ENCODE measurements at places on chromosomes 2 and 18.

GRCh38 chr18:63131106-63131958, 188.2 kb downstream of the BCL2 start:
- peak; percentile 85 for DNase-seq

DNA sequence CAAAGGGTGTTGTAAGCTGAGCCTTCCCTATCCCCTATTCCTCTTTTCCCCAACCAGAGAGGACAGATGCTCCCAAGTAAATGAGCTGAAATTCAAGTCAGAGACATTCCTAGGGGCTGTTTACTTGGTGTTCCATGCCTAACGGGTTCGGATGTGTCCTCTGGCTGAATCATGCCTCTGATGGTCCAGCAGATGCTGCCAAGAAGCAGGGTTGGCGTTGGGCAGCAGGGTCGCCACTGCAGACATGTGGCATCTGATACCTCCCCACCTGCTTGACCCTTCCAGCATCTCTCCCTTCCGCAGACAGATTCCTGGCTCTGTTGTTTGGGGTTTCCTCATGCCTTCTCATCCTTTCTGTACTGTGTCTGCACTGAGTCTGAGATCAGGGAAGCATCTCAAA, 108.3 kb downstream of the HNRNPLL start:
- DNase-seq, result no peak

DNA sequence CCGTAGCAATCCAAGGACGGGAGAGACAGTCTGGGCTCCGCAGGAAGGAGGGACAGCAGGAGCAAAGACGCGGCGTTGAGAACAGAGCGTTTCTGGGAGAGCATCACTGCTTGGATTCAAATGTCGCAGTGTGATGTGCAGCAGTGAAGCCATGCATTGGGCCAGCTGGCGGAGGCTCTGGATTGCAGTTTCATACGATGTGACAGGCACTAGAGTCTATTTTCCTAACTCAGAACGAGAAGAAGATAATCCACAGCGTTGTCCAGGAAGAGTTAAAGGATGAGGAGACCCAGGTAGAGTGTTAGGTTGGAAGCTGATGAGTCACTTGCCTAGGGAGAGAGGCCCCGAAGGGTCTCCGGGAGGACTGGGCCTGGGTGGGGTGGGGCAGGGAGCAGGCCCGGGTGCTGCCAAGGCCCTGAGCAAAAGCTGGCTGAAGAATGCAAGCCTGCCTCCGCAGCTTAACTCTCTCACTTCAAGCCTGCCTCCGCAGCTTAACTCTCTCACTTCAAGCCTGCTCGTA, 17.7 kb upstream of the SEMA4C start:
- peak; percentile 91 for DNase-seq

DNA sequence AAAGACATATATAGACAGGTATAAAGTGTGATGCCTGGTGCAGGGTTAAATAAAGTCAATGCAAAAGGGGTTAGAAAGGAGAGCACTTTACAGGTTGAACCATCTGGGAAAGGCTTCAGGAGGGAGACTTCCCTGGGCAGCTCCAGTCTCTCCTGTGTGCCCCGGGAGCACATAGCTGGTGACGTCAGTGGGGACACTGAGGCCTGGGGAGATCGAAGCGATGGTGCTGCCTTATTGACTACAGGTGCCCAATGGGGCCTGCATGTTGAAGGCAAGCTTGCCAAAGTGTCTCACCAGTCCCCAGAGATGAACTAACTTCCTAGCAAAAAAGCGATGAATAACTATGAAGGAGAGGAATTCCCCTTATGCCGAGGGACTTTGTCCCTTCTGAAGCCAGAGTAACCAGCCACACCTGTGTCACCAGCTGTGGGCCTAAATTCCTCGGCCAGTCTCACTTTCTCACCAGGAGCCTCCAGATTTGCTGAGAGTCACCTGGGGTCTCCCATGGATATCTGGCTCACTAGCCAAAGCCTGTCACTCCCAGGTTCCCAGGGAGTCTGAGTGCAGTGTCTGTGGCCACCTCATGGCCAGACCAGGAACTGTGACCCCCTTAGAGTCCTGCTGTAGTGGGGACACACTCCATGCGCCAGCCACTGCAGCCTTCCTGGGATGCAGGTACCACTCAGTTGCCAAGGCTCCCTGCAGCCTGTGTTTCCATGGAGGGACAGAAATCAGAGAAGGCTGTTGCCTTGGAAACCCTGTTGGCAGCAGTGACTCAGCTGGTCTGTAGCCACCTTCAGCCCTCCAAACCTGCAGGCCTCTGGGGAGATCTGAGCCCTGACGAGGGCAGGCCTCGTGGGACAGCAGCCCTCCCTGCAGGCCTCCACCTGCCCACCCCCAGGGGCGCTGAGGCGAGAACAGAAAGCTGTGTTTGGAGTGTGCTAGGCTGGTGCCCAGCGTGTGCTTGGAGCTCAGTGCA, 128.7 kb downstream of the CTIF start:
- no peak for DNase-seq

GRCh38 chr2:43273529-43273928, 47.1 kb upstream of the ZFP36L2 start:
- DNase-seq, result no peak

DNA sequence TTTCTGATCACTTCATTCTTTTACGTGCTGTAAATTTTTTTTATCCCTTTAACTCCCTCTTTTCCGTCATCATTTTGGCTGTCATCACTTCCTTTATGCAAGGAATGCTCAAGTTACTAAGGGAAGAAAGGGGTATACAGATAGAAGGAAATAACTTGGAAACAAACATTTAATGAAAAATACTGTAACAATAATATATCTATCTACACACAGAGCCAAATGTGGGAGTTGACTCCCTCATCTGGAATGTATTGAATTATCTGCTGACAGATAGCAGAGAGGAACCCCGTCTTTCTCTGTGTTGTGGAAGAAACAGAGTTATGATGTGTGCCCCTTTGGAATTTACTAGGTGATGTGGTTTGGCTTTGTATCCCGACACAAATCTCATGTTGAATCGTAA, 182.5 kb upstream of the NXPH2 start:
- DNase-seq, result no peak

GRCh38 chr2:21836261-21836660, 712.5 kb downstream of the TDRD15 start:
- DNase-seq, result no peak

DNA sequence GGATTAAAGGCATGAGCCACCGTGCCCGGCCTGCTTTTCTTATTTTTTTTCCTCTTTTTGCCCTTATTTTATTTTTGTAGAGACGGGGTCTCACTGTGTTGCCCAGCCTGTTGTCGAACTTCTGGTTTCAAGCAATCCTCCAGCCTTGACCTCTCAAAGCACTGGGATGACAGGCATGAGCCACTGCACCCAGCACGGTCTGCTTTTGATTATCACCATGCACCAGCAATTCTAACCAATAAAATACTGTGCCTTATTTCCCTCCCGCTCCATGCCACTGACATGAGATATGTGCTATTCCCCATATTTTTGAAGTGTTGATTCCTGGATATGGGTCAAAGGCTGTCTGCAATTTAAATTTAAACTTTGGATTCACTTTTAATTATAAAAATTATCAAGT, 42.9 kb downstream of the ACYP2 start:
- DNase-seq, result no peak

GRCh38 chr2:67772216-67773170, 290.3 kb downstream of the C1D start:
- DNase-seq, result no peak

- no peak for DNase-seq
Measured at GRCh38 chr2:191566344-191566743, 111.6 kb upstream of the NABP1 start.

GRCh38 chr2:211453311-211453887, 897.0 kb downstream of the CPS1 start:
- no peak for DNase-seq

DNA sequence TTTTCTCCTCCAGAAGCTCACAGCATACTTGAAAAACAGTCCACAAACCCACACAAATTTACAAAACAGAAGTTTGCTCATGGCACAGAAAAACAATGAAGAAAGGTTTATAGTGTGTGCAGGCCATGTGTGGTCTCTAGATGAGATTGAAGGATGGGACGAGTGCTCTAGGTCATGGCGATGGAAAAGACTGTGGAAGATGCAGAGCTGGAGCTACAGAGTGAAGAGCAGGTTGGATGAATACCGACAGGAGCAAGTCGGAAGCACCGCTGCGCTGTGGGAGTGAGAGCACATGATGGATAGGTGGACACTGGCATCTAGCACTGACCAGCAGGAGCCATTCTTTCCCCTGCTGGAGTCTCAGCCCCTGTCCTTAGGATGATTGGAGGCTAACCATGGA, 534.7 kb upstream of the RAB6C start:
- no peak for DNase-seq

GRCh38 chr2:234987754-234988153, 35.9 kb downstream of the SH3BP4 start:
- DNase-seq, result no peak

- DNase-seq, result no peak
Measured at GRCh38 chr2:70957798-70958197, 20.6 kb upstream of the ANKRD53 start.

DNA sequence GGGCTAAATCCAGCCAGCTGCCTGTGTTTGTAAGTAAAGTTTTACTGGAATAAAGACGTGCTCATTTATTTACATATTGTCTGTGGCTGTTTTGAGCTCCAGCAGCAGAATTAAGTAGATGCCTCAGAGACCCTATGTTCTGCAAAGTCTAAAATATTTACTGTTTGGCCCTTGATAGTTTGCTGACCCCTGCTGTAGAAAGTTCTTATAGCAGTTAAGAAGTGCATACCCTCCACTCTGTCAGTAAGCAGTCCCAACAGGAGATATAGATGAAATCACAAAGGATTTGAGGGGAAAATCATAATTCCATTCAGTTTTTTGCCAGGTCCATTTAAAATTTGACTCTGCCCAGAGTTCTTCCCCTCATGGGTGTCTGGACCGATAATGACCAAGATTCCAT, 50.1 kb upstream of the ITM2C start:
- no peak for DNase-seq

DNA sequence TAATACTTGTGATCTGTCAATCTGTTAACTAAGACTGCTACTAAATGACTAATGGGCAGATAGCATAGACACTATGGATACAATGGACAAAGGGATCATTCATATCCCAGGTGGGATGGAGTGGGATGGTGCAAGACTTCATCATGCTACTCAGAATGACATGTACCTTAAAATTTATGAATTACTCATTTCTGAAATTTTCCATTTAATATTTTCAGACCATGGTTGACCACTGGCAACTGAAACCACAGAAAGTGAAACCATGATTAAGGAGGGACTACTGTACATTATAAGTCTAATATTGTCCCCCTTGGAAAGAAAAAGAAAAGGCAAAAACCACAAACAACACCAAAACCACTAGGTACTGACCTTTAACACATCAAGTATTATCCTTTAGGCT, 247.0 kb upstream of the SYT4 start:
- no peak for DNase-seq

DNA sequence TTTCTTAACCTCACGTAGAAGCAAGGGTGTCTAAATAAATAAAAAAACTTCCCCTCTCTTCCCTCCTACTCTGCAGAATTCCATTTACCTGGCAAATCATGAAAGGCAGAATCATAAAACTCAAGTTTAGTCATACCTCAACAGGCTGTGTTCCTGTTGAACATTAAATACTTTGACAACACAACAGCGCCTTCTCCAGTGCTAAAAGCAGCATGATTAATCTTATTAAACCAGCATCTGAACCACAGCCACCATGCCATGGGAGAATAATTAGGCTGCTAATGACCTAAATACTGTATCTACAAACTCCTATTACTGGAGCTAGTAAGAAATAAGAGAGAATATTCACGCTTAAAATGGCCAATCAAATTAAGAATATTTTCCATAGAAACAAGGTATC, 68.1 kb downstream of the CDH2 start:
- peak; percentile 77 for DNase-seq

DNA sequence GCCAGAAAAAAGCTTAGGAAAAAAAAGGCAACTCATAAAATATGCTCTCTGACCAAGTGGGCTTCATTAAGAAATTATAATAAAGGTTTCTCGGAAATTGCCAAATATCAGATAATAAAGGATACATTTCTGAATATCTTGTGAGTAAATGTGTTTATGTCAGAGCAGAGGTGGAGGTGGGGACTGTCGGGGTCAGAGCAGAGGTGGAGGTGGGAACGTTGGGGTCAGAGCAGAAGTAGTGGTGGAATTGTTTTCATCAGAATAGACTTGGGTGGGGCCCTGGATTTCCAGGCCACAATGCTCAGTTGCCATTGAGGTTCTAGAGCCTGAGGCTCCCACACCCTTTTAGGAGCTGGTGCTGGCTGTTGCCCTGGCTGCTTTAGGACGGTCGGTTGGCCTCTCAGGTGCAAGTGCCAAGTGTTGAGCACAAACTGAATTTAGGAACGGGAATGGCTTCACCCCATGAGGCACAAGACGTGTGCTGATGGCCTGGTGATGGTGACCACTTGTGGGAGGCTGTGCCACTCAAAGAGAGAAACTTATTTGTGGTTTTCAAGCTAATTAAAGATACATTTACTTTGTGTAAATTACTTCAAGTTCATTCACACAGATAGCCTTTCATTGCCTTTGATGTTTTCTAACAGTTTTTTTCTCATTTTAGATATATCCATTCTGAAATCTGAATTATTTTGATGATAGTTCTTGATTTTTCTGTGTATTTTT, 131.5 kb downstream of the ATP9B start:
- DNase-seq, result peak; percentile 62

GRCh38 chr2:12935796-12936195, 219.1 kb downstream of the TRIB2 start:
- DNase-seq, result peak; percentile 71

GRCh38 chr2:240949791-240950705, 43.9 kb downstream of the CROCC2 start:
- no peak for DNase-seq

DNA sequence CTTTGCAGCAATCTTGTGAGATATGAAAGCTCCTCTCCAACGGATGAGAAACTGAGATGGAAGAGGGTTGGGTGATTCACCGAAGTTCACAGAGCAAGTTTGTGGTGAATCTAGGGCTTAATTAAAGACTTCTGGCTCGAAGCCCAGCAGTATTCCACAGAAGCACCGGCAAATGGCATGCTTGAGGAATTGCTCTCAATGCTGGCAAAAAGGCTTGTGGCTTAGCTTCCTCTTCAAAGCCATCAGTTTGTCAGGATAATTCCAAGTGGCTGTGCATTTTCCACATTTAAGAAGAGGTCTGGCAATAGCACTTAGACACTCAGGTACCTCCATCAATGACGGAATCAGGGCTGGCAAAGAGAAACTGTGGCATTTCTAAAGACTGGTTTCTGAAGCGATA, 98.7 kb upstream of the SLC66A3 start:
- DNase-seq, result no peak

- DNase-seq, result no peak
Measured at GRCh38 chr2:25845843-25846505, 32.3 kb downstream of the ASXL2 start.

DNA sequence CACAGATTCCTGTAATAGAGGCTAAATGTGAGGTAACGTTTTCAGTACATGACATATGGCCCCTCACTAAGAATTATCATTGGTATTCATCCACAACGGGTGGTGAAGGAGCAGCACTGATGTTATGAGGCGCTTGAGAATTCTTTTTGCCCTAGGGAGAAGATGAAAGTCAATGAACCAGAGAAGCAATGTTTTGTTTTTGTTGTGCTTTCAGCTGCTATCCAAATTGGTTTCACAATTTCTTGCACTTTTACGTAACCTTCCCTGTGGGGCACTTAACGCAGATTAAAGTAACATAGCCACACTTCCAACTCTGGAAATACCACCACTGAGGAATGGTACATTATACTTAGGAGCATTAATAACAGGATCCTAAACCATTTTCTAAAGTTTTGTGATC, 13.3 kb upstream of the CCDC85A start:
- DNase-seq, result no peak
